ENCODE measurements at places on chromosomes 16 and 17.

- no peak for DNase-seq
Measured at GRCh38 chr17:14840616-14841231, 424.4 kb downstream of the PMP22 start.

DNA sequence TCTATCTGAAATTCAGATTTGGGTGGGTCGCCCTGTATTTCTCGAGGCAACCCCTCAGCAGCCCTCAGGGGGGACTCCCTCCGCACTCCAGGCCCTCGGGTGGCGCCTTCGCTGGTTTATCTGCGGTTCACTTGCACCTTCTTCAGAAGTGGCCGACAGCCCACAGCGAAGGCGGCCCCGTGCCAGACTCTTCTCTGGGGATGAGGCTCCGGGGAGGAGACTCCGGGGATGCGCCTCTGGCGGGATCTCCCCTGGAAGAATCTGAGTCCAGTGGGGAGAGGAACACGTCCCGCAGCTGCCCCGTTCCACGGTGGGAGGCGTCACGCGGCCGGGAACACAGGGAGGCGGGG lies 63.9 kb upstream of the DNAJA2 start:
- no peak for DNase-seq

DNA sequence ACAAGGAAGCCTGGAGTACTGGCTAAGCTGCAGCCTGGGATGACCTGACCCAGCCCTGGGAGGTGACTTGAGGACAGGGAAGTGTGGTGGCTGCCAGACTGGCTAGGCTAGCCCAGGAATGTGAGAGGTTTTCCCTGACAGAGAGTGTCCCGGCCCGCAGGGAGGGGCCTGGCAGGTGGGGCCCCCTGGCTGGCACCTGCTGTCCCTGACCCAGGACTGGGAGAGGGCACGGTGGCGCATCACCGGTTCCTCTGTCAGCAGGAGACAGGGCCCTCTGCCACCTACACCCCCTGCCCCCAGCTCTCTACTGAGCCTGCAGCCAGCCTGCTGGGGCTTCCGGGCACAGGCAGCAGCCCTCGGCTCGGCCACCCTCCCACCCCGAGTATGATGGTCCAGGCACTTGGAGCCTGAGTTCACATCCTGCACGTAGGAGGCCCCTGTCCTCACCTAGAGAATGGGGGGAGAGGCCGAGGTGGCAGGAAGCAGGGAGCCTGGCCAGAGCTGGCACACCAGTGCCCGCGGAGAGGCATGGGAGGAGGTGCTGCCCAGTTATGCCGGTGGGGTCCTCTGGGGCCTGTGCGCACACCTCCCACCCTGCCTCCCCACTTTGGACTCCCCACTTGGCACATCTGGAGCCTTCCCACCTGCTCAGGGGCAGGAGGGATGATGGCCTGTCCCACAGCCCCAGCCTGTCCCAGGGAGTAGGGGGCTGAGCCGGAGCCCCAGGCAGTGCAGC lies 528 bp downstream of the PRSS27 start:
- no peak for DNase-seq

- DNase-seq = no peak
Measured at GRCh38 chr17:80839026-80839345, 152.7 kb upstream of the CHMP6 start.

- DNase-seq = no peak
Measured at GRCh38 chr17:73482894-73483293, 161.4 kb downstream of the SDK2 start.

DNA sequence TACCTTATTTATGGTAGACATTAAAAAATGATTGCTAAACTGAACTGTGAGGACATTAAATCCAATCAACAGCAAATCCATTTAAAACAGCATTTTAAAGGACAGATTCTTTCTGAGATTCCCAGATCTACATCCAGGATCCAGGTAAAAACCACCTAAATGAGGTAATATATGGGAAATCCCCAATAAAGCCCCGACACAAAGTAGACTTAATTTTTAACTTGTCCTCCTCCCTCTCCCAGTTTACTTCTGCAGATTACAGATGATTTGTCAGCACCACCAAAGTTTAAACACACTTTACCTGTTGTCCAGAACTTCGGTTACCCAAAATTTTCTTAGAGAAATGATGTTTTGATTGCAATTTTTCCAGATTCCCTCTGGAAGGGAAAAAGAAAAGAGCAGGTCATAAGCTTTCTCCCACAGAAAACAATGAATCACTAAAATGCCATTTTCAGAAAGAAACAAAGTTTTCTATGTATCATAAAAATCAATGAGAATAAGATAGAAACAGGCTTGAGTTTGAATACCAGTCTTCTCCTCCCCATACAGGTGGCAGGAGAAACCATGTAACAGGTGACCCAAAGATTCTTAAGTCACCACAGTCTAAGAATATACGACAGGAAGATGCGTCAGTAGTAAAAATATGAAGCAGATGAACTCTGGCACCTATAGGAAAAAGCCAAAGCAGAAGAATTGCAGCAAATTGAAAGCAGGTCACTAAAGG lies 22.8 kb downstream of the GJC1 start:
- no peak for DNase-seq

- DNase-seq = no peak
Measured at GRCh38 chr16:46687486-46687885, 1.5 kb downstream of the VPS35 start.

GRCh38 chr16:85943711-85944110 lies 44.7 kb downstream of the IRF8 start:
- DNase-seq = no peak

GRCh38 chr16:31471875-31472708 lies at the start of gene TGFB1I1:
TGFB1I1 (plus strand) TSS chr16:31472152; CDS start chr16:31472189, 37 bp downstream.
- no peak for DNase-seq

DNA sequence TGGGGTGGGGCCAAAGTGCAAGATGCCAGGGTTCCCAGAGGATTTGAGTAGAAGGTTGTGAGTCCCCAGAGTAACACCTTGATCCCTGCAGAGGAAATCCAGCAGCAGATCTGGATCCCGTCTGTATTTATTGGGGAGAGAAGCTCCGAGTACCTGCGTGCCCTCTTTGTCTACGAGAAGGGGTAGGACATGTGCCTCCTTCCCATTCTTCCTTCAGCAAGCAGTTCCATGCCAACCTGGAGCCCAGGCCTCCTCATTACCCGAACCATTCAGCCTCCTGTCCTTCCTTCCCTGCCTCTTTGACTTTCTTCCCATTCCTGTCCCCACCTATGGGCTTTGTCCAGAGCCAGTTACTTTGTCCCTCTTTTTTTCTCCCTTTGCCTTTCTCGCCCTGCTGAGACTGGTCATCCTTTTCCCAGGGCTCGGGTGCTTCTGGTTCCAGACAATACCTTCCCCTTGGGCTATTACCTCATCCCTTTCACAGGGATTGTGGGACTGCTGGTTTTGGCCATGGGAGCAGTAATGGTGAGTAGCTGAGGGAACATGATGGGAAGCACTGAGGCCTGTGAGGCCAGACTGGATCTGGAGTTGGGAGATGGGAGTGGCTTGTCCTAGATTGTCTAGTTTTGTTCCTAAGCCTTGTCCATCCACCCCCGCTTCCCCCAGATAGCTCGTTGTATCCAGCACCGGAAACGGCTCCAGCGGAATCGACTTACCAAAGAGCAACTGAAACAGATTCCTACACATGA lies 2.9 kb downstream of the RNF167 start:
- DNase-seq = no peak

DNA sequence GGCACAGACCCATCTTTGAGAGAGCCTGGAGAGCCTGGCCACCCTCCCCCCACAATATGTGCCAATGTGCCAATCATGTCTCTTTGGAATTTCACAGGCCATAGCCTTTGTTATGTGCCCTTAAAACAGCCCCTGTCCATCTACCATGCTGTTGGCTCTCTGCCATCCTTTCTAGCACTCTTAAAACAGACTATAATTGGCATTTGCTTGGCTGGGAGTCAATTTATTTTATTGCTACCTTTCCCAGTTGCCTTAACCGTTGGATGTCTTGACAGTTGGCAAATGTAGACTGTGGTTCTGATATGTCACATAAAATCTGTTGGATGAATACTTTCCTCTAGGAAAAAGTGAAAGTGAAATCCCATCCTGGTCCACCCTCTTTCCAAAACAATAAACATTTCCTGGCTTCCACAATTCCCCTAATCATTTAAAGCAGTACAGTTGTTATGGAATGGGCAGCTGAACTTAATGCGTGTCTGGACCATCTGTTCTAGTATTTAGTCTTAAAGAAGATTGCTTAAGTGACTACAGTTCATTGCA lies 394.0 kb downstream of the KCNJ2 start:
- no peak for DNase-seq

- no peak for DNase-seq
Measured at GRCh38 chr17:50533720-50534148, 1.2 kb downstream of the EPN3 start.

DNA sequence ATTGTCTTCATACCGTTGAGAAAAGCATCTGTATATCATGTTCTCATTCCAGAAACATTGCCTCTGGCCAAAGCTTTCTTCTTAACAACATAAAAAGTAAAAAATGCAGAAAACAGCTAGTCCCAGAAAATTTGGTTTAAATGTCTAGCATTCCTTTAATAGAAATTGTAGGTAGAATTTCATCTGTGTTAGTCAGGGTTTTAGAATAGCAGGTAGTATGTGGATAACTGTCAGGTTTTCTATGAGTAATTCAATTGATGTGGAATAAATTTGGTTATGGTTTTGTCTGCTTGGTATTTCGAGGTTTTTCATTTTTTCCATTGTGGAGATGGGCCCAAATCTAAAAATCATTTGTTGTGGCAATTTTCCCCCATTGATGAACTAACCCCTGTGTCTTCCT lies 616.7 kb downstream of the KCNJ2 start:
- no peak for DNase-seq

DNA sequence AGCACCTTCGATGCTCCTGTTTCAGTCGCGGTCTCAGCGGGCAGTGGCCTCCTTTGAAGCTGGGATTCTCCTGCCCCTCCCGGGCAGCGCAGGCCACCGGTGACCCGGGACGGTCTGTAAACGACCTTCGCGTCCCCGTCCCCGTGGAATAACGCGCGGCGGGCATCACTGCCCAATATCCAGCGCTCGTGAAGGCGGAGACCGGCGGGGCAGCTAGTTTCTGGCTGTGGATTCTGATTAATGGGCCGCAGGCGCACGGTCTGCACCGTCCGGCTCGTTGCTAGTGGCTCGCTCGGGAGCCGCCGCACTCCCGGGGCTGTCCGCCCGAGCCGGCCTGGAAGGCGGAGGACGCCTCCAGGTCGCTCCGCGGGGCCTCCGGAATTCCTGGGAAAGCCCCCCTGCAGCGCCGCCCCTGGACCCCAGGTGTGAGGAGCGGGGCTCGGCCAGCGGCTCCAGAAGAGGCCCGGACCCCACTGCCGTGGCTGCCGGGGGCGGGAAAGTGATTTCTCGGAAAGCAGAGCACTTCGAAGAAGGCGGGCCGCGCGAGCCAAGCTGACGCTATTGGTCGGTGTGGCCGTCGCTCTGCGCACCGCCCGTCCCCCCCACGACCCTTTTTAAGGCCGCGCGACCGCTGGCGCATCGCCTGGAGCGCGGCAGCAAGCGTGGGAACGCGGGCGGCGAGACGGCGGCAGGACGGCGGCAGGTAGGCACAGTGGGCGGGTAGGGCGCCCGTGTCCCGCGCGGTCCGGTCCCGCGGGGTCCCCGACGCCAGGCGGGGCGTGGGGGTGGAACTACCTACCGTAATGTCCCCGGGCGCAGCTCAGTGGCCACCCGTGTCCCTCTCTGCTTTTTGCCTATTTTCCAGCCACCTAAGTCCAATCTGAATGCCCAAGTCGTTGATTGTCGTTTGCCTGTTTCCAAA lies at the start of gene IRF8:
Gene IRF8 (plus strand): TSS at position 642 of the 922 bp plus-strand sequence. CDS start 3,854 bp downstream, outside the sequence.
- DNase-seq = peak; percentile 77

DNA sequence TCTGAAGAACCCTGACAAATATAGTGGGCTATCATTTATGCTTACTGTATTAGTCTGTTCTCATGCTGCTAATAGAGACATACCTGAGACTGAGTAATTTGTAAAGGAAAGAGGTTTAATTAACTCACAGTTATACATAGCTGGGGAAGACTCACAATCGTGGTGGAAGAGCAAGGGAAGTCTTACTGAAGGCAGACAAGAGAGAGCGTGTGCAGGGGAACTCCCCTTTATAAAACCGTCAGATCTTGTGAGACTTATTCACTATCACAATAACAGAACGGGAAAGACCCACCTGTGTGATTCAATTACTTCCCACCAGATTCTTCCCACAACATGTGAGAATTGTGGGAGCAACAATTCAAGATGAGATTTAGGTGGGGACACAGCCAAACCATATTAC lies 526.8 kb upstream of the GOT2 start:
- no peak for DNase-seq

- no peak for DNase-seq
Measured at GRCh38 chr16:3486506-3487215, 8.6 kb downstream of the C16orf90 start.

- DNase-seq = no peak
Measured at GRCh38 chr16:47129755-47130435, 13.8 kb downstream of the NETO2 start.

DNA sequence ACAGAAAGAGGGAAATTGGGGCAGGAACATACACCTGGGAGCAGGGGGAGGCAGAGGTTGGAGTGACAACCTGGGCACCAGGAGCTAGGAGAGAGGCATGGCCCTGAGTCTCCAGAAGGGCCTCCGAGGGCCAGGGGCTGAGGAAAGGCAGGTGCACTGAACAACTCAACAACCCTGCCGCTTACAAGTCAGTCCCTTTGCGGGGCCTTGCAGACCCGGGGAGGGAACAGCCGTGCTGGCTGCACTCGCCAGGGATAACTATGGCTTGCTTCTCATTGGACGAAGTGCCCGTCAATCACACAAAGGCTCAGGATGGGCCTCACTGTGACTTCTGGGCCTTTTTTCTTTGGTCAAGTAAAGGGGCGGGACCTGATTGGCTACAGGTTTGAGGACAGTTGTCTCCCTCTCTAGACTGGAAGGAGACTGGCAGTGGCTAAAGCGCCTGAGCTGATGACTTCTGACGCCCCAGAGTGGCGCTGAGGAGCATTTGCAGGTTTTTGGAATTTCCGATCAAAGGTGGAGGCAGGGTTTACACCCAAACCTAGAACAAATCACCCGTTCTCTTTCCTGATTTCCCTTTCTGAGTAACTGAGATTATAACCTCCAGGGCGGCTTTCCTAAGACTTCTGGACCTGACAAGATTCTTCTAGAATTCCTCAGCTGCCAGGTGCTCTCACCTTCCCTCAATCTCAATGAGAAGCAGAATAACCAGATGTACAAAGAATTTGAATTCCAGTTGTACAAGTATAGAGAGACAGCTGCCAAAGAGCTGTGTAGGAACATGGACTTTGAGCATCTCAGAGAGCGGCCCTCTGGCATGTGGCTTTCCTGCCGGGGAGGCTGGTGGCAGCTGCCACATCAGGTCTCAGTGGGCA lies 27.6 kb upstream of the ST6GALNAC2 start:
- no peak for DNase-seq

All from CD4-positive, alpha-beta T cell treated with Interleukin-10 for 1 hour (primary cell).